D341Med (cell line): ENCODE measurements at places on chromosomes 12 and 14.

DNA sequence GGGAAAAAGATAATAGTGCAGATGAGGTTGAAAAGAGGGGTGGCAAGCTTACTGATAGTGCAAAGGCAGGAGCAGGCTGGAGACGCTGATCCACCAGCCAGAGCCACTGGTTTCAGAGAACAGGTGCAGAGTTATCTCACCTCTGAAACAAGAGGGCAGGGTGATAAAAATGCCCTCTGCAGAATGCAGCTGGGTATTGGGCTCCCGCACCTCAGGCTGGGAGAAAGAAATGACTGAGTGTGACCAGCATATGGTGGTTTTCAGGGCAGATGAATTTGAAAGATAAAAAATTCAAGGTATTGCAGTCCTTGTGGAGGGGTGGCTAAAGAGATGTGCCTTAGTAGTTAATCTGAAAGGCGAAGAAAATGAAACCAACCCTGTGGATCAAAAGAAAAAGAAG is 2.9 kb upstream of the TMEM30B start:
- DNase-seq: no peak

DNA sequence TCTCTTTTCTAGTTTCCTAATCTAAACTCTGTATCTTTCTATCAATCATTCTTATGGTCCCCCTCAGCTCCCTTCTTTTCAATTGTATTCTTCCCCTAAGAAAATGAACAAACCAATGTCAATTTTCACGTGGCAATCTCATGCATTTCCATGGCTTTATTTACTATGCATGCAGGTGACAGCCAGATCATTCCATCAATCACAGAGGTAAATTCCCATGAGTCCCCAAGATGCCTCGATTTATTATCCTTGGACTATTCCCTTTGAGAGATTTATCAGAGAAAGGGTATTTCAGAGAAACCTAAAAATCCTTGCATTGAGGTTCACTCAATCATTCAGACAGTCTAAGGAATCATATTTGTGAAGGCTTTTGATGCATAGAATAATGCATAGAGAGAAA is 301.2 kb downstream of the DIO2 start:
- DNase-seq: no peak

GRCh38 chr14:95756751-95757150 is 42.8 kb upstream of the TCL1A start:
- DNase-seq: no peak

DNA sequence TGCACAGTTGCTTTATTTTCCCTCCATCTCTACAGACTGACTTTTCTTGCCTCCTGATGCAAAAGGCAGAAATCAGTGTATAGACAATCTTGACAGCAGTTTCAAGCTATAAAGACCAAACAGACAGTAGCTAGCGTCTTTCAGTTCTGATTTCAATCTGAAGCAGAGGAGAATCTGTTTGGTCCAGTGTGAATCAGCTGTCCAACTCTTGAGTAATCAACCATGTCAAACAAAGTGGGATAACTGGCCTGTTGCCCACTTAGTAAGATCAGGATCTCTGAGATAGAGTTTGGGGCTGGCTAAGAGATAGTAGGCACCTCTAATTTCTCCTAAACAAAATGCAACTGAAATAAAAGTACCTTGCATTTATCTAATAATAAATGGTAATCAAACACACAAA is 797.4 kb upstream of the FBXO33 start:
- no peak for DNase-seq

DNA sequence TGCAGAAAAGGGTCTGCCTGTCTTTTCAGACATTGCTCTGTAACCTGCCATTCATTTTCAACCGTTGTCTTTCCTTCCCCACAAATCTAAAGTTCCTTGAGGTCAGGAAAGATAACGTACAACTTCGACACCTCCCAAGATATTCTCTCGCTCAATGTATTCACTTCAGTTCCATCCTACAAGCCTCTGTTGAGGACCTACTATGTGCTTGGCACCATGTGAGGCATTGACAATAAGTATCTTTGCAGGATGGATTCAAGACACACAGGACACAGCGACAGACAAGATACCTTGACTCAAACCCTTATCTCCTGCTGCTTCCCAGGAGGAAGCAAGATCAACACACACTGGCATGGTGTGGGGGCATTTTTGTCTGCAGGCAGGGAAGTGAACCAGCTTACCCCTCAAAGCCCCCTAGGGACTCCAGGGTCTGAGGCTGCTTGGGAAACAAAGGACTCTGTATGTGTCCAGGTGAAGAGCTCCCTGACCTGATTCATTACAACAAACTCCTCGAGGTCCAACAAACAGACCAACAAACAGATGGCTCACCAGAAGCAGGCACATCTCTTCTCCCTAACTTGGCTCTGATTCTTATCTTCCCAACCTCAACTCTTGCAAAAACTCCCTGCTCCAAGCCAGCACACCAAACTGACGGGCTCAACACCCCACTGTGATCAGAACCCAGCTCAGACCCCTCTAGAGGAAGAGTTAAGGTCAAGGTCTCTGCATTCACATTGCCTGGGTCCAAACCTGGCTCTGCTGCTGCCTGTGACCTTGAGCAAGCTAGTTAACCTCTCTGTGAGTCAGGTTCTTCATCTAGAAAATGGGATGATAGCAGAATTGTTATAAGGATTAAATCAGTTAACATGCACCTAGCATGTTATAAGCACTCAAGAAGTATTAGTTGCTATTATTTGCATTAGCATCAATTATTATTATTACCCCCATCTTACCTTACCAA is 6.3 kb downstream of the NUAK1 start:
- no peak for DNase-seq

DNA sequence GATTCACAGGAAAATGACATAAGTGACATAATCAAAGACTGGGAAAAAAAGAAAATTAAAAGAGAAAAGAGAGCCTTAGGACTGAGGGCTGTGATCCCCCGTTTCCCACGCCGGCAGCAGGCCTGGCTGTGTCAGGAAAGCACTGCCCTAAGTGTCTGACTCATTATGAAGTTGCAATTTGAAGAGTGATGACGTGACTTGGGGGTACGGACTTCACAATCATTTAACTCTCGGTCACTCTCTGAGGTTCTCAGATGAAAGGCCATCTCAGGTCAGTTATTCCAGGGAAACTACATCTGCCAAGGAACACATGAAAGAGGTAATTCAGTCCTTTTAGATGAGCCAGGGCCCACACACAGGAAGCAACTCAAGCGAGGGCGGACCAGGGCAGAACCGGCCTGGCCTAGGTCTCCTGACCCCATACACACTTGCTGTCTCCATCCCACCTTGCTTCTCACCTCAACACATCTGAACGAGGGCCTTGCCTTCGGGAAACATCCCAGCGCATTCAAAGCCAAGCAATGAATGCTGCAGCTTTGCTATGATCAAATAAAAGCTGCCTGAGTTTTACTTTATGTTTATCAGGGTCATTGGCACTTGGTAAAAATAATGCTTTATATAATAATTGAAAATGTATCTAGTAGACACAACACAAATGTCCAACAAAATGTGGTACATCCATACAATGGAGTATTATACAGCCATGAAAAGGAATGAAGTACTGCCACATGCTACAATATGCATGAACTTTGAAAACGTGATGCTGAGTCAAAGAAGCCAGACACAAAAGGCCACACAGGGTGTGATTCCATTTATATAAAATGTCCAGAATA is 2.7 kb downstream of the SSH1 start:
- no peak for DNase-seq

- DNase-seq: no peak
Observed at GRCh38 chr14:69960296-69960695, 81.1 kb downstream of the SMOC1 start.

DNA sequence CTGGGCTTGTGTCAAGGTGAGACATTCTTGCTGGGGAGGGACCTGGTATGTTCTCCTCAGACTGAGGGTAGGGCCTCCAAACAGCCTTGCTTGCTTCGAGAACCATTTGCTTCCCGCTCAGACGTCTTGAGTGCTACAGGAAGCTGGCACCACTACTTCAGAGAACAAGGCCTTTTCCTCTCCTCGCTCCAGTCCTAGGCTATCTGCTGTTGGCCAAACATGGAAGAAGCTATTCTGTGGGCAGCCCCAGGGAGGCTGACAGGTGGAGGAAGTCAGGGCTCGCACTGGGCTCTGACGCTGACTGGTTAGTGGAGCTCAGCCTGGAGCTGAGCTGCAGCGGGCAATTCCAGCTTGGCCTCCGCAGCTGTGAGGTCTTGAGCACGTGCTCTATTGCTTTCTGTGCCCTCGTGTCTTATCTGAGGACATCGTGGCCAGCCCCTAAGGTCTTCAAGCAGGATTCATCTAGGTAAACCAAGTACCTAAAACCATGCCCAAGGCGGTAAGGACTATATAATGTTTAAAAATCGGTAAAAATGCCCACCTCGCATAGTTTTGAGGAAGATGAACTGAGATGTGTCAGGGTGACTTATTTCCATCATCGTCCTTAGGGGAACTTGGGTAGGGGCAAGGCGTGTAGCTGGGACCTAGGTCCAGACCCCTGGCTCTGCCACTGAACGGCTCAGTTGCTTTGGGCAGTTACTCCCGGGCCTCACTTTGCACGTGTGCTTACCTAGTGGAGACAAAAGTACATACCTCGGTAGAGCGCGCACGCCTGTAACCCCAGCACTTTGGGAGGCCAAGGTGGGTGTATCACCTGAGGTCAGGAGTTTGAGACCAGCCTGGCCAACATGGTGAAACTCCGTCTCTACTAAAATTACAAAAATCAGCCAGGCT is 4.3 kb downstream of the GAPDH start:
- no peak for DNase-seq

DNA sequence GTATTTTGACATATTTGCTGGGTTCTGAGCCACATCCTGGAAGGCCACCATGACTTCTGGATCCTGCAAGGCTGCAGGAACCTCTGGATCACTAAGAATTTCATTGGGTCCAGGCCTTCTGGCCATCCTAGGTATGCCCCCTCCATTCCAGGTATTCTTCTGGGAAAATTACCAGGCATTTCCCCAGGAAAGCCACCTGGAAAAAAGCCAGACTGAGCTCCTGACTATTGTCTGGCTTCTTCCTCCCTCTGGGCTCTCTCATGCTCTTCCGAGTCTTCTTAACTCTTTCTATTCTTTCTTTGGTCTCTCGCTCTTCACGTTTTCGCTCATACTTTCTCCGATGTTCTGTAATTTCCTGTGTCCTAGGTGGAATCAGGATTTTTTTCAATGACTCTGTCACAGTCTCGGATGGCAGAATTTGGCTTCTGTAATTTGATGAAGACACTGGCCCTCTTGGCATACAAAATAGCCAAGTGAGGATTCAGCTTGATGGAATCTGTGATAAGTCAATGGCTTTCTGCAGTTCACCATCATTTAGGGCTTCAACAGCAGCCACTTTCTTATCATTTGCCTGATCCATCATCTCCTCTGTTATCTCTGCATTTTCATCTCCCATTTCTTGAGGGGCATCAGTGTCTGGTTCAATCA is 42.6 kb downstream of the ATP23 start:
- DNase-seq: no peak
